ENCODE measurements at places on chromosomes 6 and 20.
A peak's percentile ranks its signal among the peaks of the same experiment; 100 is the strongest.

DNA sequence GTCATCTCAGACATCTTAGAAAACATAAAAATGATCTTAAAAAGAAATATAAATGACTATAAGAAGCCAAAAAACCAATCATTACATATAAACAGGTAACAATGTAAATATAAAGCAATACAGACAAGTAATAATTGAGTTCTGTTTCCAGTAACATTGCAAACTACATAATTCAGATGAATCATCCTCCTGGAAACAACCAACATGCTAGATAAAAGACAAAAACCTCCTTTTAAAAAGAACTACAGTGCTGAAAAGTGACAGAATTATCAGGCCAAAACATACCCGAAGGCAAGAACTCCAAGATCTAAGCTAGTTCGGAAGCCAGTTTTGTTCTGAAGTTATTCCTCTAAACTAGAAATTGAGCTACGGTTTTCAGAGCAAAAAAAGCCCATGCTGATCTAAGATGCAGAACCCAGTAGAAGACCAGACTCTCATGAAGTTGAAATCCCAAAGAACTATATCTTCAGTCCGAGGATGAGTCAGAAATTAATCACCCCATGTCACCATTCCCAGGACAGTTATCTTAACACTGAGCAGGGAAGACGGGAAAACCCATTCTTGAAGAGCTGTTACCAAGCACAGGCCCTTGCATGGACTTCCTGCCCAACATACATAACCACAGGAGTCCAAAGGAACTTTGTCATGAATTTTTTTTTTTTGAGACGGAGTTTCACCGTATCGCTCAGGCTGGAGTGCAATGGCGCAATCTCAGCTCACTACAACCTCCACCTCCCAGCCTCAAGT is 9.8 kb downstream of the PGM3 start:
- no peak for DNase-seq

- DNase-seq, result no peak
These were observed 7.8 kb upstream of the NCOA3 start for GRCh38 chr20:47493963-47494293.

DNA sequence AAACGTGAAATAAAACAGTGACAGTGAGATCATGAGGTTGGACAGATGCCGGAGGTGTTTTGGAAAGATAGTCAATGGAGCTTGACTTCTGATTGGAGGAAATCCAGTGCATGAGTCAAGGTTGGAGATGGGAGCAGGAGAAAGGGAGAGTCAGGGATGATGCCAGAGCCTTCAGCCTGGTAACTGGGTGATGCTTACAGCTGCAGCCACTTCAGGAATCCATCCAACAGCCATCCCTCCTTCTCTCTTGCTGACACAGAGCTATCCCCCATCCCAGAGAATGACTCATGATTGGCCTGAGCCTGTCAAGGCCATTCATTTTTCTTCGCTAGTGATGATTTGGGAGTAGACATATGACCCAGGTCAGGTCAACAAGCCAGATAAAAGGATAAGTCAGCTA is 112.8 kb downstream of the SAMD5 start:
- DNase-seq, result no peak

- DNase-seq, result no peak
These were observed 222.1 kb upstream of the RREB1 start for GRCh38 chr6:6885521-6886170.

DNA sequence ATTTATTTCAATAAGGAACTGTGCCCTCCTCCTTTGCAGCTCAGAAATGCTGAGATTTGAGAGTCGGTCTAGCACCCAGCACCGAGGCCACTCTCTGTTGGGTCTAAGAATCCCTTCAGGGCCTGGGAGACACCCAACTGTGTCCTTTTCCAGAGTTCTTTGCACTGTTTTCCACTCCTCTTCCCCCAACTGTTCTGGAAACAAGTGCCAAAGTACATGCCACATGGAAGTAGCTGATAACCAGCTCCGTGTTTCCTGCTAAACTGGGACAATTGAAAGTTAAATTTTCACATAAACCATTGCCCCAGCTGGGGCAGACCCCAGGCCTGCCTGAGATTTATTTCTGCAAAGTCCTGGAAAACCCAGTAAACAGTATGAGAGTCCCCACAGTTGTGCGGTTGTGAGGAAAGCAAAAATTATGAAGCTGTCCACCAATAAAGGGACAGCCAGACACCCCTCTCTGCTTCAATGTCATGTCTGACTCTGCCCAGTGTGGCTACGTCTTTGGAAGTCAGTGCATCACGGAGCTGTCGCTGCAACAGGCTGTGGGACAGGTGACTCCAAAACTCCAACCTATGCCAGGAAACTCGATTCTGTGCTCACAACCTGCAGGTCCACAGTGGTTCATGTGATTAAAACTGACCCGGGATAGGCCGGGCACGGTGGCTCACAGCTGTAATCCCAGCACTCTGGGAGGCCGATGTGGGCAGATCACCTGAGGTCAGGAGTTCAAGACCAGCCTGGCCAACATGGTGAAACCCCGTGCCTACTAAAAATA is 178.0 kb upstream of the AFDN start:
- DNase-seq, result no peak

DNA sequence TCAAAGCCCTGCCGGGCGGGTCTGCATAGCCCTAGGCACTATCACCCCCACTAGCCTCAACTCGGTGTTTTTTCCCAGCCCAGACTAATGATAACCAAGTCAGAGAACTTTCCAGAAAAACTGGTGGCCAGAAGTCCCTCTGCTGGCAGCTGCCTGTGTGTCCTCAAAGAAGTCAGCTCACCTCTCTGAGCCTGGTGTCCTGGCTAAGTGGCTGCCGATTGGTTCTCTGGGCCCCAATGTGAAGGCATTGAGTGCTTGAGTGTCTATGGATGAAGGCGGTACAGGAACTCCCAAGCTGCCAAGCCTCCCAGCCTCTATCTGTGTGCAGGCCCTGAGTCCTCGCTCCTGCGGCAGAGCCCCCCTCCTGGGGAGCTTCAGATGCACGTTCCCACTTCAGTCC is 355.6 kb downstream of the TAF4 start:
- no peak for DNase-seq

DNA sequence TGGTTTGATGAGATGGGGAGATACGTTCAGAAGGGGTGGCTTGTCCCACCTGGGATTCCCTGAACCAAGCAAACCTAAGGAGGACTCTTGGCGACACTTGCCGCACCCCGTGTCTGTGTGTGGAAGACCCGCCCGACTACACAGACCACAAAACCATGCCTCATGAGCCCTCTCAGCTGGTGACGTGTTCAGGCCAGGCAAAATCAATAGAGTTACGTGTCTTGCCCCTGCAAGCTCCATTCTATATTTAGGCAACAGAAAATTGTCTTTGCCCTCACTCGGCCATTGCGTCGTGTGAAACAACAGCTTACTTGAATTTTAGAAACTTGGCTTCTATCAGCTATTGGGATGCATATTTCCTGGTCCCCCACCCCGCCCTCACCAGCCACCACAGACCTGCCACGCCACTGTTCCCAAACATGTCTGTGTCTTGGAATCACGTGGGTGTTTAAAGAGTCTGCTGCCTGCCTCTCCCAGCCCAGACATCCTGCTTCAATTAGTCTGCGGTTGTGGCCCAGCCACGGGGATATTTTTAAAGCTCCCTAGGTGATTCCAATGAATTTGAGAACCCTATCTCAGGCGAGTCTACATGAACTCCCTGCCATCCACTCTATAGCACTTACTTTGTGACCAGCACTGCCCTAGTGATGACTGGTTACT is 279.2 kb upstream of the EXOC2 start:
- DNase-seq, result no peak

DNA sequence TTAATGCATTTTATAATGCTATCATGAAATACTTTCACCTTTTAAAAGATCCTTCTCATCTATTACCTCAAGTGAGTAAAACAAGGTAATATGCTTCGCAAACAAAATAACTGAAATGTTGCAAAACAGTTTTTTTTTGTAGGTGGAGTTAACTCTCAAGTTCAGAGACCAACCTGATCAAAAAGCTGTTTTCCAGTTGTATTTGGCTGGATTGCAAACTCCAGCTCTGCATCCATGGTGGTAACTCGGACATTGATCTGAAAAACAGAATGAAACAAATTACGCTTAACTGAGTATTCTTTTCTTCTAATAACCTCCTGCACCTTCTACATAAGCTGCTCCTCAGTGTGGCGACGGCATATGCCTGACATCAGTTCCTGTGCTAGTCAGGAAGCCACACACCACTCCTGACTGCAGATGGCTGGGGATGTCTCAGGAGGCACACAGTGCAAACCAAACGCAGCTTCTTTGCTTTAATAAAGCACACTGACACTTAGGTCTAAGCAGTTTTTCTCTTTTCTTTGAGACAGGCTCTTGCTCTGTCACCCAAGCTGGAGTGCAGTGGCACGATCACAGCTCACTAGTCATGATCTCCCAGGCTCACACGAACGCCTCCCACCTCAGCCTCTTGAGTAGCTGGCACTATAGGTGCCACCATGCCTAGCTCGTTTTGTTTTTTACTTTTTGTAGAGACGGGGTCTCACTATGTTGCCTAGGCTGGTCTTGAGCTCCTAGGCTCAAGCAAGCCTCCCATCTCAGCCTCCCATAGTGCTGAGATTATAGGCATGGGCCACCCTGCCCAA is 29.9 kb downstream of the EZR start:
- DNase-seq, result peak; percentile 26

- DNase-seq, result no peak
These were observed 5.9 kb downstream of the TMEM63B start for GRCh38 chr6:44133003-44133931.

- no peak for DNase-seq
These were observed 101.6 kb upstream of the CD93 start for GRCh38 chr20:23187751-23188150.

GRCh38 chr6:43699564-43700186 is 12.1 kb upstream of the MRPS18A start:
- DNase-seq, result no peak

DNA sequence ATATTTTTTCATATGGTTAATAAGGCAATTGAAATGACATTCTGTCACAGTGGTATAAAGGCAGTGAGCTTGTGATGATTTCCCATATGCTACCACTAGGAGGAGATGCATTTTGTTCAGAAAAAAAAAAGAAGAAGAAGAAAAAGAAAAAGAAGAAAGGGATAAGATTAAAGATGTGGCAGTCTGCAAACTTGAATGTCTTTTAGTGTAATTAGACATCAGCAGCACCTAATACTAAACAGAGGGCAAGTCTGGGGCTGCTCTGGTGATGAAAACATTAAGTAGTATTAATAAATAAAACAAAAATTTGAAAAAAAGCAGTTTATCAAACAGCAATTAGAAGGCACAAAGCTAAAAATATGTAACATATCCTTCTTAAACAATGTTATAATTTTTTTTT is 95.4 kb upstream of the DEFB112 start:
- no peak for DNase-seq

DNA sequence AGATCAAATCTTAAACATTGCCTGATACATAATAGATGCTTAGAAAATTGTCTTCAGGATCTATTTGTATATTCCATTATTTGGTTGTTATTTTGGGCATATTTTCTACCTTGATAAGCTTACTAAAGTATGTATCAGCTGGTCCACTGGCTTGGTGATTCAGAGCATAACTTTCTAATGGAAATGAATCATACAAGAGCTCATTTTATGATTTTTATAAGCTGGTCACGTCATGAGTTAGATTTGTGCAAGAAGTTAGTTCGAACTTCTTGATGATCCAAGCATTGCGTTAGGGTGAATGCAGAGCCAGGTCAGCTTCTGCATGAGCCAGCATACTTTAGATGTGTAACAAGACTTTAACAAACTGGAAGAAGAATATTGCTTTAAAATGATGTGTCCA is 144.5 kb upstream of the FLRT3 start:
- DNase-seq, result no peak

GRCh38 chr6:103534814-103535213 is 1324.9 kb downstream of the HACE1 start:
- no peak for DNase-seq

DNA sequence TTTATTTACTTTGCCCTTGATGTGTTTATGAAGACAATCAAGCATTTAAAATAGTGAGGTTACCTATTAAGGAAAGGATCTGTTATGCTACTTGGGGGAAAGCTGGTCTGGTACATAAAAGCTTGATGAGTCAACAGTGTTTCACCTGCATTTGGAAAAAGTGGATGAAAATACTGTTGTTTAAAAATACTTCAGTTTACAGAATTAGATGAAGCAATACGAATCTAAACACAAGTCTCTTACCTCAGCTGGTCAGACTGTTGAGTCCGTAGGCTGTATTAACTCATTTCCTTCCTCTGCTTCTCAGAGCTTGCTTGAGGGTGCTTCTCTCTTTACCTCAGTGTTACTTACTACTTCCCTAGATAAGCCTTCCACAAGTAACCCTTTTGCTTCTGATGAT is 36.1 kb downstream of the NKX2-4 start:
- no peak for DNase-seq

DNA sequence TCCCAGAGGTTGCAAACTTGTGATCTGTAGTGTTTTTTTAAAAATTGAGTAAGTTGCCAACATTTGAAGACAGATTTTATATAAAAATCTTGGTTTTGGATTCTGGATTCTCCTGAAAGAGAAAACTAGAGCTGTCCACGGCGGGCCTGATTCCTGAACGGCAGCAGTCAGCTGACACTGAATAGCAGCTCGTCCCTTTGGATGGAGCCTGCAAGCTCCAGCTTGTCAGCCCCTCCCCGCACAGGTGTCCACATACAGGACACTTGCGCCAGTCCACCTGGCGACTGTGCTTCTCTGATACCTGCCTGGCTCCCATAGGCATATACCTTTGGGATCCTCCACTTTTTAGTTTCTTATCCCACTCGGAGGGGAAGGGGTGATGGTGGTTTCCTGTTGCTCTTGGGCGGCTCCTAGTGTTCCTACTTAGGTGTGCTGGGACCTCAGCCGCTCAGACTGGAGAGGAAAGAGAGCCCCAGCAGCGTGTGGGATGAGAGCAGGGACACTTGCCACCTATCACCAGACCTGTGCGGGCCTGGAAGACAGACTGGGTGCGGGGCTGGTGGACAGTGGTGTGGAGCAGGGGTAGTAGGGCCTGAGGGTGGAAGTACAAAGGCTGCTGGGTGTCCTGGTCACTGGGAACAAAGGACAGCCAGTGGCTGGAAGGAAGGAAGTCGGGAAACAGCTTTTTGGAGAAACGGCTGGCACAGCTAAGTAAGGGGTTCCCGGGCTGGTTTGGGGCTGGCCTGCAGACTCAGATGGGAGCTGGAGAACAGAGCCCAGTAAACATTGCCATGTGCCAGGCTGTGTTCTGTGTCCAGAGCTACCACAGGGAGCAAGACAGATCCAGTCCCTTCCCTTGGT is 18.3 kb downstream of the GHRH start:
- DNase-seq, result no peak

GRCh38 chr6:162242915-162243314 is 484.7 kb downstream of the PRKN start:
- no peak for DNase-seq

- no peak for DNase-seq
These were observed 6.4 kb upstream of the DSE start for GRCh38 chr6:116364321-116364720.

- no peak for DNase-seq
These were observed 118.3 kb downstream of the KCNQ5 start for GRCh38 chr6:72740135-72740534.

DNA sequence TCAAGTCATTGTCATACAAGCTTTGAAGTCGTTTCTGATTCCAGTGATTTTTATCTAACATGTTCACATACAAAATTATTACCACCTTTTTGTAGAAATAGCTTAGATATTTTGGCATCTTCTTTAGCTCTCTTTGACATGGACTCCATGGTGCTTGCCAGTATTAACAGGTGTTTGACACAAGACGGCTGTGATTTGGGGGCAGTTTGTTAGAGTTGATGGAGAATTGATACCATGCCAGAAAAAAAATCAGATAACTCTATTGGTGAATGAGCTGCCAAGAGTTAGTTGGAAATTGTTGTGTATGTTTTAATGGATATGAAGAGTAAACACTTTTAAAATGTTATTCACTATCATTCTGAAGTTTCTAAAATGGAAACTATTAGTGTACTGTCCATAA is 146.6 kb upstream of the LAMP5 start:
- no peak for DNase-seq

- DNase-seq, result no peak
These were observed 135.5 kb downstream of the MYLK4 start for GRCh38 chr6:2615251-2615650.
